Tibial nerve (tissue), 4 donors: ENCODE measurements at places on chromosomes 5 and 9. TPM values are rescaled to one million over a fixed set of nuclear protein-coding genes. Genes with fewer than 3 reads are reported as not detected.

DNA sequence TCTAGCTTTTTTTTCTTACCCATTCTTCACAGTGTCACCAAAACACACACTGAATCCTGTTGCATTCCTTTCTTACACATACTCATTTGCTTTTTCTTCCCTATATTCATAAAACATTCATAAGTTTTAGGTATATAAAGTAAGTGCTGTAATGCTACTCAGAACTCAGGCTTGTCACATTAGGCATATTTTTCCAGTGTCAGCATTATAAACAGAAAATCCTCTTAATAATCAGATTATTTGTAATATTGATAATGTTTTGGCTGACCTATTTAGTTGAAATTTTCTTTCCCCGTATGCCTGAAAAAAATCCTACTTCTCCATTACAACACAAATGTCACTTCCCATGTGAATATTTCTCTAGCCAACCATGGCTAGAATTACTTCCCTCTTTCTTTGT, 743.0 kb upstream of the NUDT12 start:
- no peak for DNase-seq

- DNase-seq = no peak
These were observed 16.7 kb downstream of the NXNL2 start for GRCh38 chr9:88551546-88552137.

- no peak for DNase-seq
These were observed 17.4 kb downstream of the FBXW2 start for GRCh38 chr9:120775859-120776258.

The MSX2 gene
- 0.44 TPM for total RNA-seq

GRCh38 chr9:89191004-89191403, 12.4 kb upstream of the SHC3 start:
- DNase-seq = no peak

- no peak for DNase-seq
These were observed 159.9 kb upstream of the FBXL17 start for GRCh38 chr5:108541836-108542235.

DNA sequence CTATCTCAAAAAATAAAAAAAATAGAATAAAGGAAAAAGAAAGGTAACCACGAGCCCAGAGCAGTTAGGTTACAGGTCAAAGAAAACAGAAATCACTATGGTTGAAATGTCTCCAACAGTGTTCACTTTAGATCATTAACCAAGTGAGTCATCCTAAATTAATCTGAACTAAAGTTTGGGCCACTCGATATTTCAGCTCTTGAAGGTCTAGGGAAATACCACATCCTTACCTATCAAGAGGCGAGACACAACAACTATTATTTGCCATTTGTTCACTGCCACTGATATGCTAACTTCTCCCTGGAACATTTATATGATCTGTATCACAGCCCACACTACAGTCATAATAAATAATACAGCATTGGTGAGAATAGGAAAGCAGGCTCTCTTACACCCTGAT, 111.3 kb upstream of the NR5A1 start:
- DNase-seq = no peak
